ENCODE measurements at places on chromosomes 4 and X.

DNA sequence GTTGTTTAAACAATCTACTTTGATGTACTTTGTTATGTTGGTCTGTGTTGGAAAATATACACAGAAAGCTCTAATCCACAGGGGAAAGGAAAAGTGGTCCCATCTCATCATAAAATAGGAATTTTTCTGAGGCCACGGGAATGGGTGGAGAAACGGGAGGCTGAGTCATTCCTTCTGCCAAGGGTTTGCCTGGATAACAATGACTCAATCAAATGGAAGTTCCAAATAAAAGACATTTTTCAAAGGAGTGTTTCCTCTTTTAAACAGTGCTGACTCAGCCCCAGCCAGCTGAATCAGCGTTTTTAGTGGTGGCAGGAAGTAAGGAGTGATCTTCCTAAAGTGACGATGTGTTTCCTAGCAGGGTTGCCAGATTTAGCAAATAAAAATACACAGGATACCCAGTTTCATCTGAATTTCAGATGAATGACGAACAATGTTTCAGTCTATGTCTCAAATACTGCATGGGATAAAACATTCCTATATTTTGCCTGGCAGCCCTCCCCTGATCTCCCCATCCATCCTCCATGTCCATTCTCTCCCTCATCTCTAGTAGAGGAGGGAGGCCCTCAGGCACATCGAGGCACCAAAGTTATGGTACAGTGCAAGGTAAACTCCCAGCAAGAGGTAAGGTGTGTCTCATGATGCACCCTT is 345.4 kb upstream of the GATB start:
- DNase-seq, result no peak

DNA sequence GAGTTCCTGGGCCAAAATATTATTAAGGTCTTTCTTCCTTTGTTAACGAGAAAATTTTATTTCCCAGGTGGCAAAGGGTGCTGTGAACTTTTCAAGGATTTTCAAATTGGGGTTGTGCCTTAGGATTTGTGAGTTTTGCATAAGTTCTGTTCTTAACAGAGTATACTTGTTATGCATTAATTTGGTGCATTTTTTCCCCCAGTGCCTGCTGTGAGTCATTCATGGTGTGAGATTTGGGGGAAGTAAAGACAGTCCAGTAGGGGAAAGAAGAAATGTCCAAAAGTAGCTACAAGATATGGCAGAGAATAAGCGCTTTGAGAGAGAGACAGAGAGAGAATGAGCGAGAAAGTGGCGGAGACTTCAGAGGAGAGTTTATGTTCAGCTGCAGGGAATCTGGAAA is 239.2 kb downstream of the ARHGAP10 start:
- no peak for DNase-seq

- DNase-seq, result no peak
These were observed 27.2 kb downstream of the LRIT3 start for GRCh38 chr4:109875106-109875505.

GRCh38 chr4:36230534-36230933 is 13.8 kb downstream of the ARAP2 start:
- DNase-seq, result no peak

GRCh38 chr4:73007526-73008100 is 61.9 kb downstream of the COX18 start:
- no peak for DNase-seq

DNA sequence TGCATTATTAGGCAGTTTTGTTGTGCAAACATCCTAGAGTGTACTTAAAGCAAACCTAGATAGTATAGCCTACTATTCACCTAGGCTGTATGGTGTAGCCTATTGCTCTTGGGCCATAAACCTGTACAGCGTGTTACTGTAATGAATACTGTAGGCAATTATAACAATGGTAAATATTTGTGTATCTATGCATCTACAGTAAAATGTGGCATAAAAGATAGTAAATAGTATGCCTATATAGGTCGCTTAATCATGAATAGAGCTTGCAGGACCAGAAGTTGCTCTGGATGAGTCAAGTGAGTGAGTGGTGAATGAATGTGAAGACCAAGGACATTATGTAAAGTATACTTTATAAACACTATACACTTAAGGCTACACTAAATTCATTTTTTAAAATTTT is 16.6 kb downstream of the USO1 start:
- no peak for DNase-seq

DNA sequence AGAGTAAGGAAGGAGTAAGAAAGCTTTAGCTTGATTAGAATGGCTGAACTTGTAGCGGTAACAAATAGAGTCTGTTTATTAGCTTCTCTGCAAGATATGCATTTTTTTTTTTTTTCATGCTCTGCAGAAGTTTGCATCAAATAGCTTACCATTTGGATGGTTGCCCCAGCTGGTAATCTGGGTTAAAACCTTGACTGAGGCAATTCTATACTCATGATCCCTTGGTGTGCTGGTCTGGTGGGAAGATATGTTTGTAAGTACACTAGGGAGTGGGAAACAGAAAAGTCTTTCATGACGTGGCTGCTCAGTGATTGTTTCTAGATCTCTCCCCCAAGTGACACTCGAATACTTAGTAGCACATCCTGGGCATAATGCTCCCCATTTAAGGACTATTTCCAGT is 32.1 kb downstream of the SEPTIN11 start:
- no peak for DNase-seq

DNA sequence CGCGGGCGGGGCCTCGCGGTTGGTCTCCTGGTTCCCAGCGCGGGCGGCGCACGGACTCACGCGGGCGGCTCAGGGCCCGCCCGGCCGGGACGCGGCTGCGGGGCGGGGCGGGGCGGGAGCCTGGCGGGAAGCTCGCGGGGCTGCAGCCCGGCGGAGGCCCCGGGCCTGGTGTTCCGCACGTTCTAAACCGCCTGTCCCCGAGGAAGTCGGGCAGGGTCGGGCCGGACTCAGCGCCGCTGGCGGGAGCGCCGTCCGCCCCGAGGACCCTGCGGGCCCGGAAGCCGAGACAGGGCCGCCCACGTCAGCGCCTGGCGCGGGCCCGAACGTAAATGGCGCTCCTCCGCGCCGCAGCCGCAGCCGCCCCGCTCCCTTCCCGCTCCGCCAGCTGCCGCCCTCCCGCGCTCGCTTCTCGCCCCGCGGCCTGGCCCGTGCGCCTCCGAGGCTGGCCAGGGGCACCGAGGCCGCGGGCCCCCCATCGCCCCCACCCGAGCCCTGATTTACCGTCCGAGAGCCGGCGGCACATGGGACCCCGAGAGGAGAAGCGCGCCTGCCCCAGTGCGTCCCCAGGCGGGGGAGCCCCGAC is 309 bp upstream of the CTBP1 start:
- DNase-seq, result peak; percentile 88

DNA sequence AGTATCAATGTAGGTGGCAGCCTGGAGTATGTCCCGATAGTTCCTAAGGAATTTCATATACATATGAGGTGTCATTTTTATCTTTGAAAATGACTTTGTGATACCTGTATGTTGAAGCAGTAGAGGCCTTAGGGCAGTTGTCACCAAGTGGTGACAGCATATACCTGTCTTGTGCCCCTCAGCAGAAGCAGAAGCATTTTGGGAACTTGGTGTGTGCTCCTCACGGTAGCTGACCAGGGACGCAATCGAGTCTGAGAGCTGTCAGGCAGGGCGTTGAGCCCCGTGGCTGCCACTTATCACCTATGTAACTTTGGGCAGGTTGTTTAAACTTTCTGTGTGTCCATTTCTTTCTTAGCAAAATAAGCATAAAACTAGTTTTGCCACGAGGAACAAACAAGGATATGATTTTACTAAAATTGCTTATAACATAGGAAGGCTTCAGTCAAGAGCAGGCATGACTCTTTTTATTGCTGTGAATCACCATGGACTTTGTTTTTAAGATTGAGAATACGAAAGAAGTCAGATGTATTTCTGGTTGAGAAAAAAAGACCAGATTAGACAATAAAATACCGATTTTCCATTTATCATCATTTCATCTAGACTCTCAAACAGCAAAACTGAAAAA is 161.5 kb downstream of the CPE start:
- DNase-seq, result no peak

DNA sequence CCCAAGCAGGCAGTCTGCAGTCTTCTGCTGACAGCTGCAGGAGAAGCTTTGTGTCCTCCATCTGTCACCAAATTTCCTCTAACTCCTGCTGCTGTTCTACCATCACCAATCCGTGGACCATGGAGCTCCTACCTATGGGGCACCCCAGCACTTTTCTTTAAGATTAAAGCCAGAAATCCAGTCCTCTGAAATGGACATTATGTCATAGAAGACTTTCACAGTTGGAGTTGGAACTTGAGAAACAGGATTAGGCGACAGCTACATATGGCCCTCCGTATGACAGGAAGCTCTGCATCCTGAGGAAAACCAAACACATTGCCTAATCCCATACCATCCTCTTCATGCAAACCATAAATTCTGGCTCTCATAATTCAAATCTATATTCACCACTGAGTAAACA is 470.6 kb upstream of the GALNTL6 start:
- DNase-seq, result no peak

GRCh38 chrX:2609431-2610238 is 81.5 kb upstream of the CD99 start:
- DNase-seq, result no peak

DNA sequence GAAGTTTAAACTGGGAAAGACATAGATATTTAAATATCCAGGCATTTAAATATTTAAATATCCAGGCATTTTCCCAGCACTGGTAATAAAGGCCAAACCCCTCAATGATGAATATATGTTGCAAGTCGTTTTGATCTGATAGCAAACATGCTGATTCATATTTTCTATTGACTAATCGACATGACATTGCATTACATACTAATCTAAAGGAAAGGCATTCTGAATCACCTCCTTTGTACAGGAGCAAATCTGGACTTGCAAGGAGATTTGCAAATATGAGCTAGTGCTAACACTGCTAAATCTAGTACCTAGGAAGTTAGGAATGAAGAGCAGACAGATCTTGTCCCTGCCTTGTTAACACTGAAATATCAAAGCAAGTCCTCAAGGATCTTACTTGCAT is 207.3 kb downstream of the SLC7A11 start:
- DNase-seq, result no peak

- no peak for DNase-seq
These were observed 782.2 kb downstream of the TRAM1L1 start for GRCh38 chr4:116302990-116303735.

DNA sequence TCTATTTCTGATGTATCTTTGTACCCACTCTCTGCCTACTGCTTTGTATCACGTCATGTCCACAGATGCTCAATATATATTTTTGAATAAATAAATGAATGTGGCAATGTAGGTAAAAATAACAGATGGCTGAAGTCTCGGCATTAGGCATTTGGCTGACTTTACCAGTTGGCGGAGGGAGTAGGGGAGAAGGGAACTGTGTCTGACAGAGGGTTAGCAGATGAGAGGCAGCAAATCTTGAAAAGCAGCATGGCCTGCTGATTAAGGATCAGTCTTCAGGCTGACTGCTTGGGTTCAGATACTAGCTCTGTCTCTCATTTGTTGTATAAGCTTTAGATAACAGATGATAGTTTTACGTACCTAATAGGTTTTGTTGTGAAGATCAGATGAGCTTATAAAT is 31.9 kb upstream of the RASGEF1B start:
- DNase-seq, result no peak

DNA sequence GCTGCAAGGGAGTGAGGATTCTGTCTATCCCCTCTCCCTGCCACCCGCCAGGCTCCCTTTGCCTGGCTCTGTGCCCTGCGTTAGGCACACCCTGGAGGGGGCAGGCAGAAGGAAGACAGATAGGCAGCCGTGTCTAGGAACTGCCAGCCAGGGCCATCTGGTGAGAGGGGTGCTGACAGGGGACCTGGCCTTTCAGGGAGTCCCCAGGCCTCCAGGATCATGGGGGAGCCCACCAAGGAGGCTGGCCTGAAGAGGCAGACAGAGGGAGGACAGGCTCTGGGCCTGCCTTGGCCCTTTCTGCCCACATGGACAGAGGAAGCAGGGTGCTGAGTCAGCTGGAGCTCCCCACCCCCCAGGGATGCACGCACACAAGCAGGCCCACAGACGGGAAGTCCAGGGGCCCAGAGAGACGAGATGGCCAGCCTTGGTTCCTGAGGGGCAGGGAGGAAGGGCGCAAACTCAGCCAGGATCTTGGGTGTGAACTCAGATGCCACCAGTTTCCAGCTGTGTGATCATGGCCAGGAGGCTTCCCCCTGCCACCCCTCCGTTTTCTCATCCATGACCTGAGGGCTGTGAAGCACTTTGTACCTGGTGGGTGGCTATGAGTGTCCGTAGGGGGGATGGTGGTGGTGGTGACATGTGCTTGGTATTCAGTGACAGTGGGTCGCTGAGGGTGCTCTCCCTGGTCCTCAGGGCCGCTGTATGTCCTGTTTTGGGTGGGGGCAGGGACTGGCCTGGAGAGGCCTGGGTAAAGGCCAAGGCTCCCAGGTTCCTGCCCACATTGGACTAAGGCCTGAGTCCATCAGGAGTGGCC is 1.8 kb downstream of the SH3BP2 start:
- DNase-seq, result no peak

DNA sequence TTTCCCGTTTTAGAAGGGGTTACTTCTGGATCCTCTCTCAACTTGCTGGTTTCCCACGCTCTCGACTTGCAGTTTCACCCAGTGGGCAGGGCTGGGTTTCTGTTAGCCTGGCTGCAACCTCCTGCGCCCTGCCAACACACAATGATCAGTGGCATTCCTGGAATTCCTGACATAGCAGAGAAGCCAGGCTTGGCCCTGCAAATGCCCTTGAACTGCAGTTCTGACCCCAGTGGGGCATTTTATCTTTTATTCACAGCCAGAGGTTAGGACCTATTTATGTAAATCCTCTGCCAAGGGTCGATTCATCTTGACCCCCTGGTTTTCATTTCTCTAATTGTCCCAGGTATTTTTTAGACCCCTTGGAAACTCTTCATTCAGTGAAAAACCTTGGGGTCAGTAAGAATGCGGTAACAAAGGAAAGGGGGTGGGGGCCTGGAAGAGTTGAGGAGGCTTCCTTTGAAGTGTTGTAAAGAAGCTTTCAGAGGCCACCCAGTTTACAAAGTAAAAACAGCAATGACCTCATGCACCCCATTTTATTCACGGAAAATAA is 217.6 kb downstream of the ZNF674 start:
- DNase-seq, result no peak
